ENCODE measurements at places on chromosomes 7 and 10. TPM values are rescaled to one million over a fixed set of nuclear protein-coding genes. Genes with fewer than 3 reads are reported as not detected.

DNA sequence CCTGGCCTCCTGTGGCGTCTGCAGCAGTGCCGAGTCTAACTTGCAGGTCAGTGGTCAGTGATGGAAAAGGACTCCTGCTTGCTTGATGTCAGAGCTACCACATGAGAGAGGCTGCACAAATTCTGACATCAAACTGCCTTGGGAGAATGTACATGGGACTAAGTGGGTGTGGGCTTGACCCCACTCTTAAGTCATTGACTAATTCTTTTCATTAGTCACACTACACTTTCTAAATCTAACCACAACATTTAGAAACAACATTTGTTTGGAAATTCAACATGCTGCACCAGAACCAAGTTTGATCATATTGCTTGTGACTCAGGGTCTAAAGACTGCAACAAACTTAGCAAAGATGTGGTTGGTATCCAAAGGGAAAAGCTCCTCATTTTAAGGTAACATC is 24.4 kb upstream of the CDC14C start:
- no peak for DNase-seq

DNA sequence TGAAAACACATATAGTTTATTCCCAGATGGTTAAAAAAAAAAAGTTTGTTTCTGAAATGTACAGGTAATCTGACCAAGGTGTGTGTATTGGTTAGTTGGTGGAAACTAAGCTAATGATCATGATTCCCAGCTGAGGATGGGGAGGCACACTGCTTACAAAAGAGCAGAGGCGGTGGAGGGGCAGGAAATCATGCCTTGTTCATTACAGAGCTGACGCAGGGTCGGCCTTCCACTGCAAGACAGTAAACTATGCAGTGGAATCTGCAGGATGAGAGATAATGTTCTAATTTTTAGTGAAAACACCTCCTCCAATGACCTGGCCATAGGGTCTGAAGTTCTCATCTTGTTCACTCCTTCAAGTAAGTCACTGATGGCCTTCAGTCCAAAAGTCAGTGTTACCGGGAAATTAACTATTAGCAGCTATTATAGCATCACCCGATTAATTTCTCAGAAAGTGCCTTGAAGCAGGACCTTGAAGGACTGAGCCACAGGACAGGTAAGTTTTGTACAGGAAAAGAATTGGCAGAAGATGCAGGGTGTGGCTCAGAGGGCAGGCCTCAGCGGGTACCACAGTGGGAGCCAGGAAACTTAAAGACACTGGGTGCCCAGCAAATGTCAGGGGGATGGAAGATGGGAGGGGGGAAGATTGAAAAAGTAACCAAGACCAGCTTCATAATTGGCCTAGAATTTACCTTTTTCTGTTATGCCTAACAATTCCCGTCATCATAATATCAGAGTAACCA is 36.0 kb downstream of the MYOF start:
- no peak for DNase-seq

Gene GBX1
- not detected for total RNA-seq

Gene MACROH2A2
- 32.0 TPM for total RNA-seq
